Suppressor macrophage treated with lipopolysaccharide for 4 hours (primary cell): ENCODE measurements at places on chromosomes 7 and 10.

GRCh38 chr7:66933469-66933868 lies 12.4 kb downstream of the TMEM248 start:
- no peak for DNase-seq

DNA sequence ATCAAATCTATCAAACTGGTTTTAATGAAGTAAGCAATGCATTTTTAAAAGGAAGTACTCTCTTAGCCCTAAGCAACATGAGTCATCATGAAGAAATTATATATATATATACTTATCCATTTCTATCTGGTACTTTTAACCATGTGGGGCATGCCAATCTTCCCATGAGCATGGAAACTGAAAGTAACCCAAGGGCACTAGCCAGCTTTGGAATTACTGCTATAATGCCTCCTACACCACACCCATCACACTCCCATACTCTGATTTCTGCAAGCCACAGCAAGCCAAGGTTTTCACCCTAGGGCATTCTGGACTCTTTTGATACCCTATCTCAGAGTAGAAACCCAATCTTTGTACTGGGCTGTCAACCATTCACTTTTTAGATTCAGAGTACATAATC lies 204.6 kb downstream of the IMMP2L start:
- DNase-seq: peak; percentile 0

- DNase-seq: no peak
Measured at GRCh38 chr7:134891696-134892678, 94.3 kb upstream of the AGBL3 start.

DNA sequence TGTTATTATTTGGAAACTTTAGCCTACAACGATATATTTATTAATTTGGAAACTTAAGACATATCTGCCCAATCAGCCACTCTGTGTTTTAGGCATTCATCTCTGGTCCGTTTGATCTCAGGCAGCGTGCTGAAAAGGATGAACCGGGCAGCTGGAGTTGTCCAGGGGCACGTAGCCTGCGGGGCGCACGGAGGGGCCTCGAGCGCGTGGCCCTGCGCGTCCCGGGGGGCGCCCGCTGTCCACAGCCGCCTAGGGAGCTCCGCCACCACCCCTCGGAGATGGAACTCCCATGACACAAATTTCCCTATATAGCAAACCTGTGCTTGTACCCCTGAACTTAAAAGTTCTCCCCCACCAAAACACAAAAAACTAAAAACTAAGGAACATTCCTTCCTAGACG lies 24.3 kb upstream of the MKI67 start:
- no peak for DNase-seq

DNA sequence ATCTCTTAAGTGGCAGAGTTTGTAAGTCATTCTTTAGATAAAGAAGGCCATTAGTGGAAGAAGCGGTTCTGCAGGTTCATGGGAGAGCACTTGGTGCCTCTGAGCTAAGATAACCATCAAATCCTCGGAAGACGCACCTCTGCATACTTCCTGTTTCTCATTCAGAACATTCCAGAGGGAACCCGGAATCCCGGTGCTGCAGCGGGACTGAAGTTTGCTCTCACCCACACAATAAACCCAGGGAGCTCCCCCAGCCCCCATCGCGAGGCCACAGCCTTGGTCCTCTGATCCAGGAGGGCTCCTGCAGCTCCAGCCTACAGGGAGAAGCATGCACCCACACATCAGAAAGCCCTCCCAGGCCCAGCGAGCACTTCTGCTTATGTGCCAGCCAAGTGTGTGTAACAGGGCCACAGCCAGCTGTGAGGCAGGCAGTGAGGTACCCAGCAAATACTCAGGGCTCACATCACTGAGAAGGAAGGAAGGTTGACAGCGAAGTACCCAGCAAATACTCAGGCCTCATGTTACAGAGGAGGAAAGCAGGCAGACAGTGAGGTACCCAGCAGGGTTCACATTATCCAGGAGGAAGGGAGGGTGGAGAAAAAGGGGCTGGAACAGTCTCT lies 142.4 kb downstream of the DIP2C start:
- DNase-seq: no peak

DNA sequence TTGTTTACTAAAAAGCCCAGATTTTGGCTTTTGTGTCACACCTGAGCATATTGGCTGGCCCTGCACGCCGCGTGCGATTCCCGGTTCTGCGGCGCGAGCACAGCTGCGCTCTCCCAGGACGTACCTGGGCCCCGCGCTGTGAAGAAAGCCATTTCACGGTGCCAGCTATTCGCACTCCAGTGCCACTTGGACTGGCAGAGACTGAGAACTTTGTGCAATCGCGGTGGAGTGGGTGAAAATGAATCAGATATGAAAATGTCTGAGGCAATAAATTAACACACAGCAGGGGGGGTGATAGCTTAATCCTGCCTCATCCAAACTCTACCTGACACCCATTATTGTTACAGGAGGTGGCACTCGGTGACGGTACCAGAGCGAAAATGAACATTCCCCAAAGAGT lies 330.1 kb upstream of the MGMT start:
- DNase-seq: no peak

DNA sequence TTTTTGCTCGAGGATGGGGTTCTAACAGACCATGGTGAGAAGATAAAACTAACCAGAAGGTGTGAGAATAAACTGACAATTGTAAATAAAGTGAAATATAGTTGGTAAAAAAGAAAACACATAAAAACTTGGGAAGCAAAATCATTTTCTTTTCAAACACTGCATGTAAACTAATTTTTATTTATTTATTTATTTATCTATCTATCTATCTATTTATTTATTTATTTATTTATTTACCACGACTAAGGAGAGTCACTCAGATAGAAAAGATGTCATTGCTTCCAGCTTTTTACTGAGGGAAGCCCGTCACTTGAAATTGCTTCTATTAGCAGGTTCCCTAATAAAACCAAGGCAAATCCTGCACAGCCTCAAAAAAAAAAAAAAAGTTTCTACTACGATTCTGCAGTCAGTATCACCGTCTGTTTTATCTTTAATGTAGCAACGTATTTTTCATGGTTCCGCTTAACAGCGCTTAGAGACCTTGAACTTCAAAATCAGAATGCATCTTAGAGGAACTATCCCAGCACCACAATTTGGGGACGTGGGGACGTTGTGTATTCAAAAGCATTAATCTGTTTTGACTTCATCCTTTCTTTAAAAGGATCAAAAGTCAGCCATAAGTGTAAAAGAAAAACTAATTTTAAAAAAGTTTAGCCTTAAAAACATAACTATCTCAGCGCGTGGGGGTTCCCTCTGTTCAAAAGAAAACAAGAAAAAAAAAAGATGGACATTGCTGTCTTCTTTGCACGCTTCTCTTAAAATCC lies 33.3 kb upstream of the EBLN1 start:
- peak; percentile 55 for DNase-seq

GRCh38 chr7:31171984-31172383 lies 119.9 kb downstream of the ADCYAP1R1 start:
- DNase-seq: no peak
